ENCODE measurements at places on chromosomes 3 and 15.

- no peak for DNase-seq
These were observed 188.1 kb upstream of the CHRM5 start for GRCh38 chr15:33780011-33780768.

DNA sequence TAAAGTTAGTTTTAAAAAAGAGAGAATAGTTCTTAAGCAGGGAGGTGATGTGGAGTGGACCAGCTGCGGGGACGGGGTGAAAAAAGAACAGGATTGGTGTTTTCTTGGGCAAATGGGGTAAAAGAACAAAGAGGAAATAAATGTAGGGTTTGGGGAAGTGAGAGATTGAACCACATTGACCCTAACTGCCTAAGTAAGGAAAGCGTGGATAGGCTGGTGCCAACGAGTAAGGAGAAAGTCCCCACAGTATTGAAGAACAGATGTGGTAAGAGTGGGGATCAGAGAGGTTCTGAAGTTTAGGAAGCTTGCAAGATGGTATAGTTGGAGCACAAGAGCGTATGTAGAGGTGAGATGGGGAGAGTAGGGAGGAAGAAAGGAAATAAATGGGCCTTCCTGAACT lies 17.0 kb downstream of the IREB2 start:
- no peak for DNase-seq

DNA sequence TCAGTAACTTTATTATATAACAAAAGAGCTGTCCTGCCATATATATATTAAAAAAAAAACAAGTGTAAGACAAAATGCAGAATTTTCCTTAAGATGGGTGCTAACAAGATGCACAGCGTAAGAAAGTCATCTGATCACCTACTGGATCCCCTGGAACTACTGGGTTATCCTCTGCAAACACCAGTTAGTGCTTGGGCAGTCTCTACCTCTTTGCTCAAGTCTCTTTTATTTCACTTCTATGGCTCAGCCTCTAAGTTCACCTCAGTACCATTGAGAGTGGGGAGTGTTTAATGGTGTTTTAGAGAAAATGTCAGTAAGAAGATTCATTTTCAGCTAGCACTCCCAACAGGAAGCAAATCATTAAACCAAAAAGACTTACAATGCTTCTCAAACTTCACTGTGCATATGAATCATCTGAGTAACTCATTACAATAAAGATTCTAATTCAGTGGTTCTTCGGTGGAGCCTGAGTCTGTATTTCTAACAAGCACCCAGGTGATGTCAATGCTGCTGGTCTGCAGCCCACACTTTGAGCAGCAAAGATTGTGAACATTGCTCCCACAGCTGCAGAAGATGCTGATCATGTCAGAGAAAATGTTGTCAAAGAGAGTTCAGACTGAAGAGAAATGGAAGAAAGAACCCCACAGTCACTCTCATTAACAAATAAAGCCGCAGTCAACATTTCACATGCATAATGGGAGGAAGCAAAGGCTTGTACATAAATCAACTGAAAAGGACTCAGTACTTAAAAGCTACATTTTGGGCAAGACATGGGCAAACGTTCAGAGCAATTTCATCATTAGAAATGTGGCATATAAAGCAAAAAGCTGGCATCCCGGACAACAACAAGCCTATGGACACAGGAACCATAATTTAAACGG lies 227.1 kb upstream of the ATP11B start:
- no peak for DNase-seq

GRCh38 chr3:31906182-31906581 lies 74.9 kb downstream of the OSBPL10 start:
- no peak for DNase-seq

DNA sequence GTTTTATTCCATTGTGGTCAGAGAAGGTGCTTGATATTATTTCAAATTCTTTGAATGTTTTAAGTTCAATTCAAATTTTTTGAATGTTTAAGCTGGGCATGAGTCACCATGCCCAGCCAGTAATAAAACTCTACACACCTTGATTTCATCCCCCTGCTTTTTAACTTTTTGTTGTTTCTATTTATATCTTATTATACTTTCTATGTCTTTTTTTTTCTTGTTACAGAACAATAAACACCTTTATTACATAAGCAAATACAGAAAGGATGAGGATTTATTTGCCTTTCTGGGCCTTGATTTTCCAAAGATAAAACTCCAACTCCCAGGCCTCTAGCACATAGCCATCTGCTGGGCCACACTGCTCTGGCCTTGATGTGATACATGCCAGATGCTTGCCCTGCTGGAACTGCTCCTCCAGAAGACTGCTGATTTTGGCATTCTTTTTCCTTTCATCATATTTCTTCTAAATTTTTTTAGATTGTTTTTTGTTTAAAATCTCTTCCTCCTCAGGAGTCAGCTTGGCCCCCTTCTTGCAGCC lies 14.0 kb downstream of the DNAH12 start:
- no peak for DNase-seq

DNA sequence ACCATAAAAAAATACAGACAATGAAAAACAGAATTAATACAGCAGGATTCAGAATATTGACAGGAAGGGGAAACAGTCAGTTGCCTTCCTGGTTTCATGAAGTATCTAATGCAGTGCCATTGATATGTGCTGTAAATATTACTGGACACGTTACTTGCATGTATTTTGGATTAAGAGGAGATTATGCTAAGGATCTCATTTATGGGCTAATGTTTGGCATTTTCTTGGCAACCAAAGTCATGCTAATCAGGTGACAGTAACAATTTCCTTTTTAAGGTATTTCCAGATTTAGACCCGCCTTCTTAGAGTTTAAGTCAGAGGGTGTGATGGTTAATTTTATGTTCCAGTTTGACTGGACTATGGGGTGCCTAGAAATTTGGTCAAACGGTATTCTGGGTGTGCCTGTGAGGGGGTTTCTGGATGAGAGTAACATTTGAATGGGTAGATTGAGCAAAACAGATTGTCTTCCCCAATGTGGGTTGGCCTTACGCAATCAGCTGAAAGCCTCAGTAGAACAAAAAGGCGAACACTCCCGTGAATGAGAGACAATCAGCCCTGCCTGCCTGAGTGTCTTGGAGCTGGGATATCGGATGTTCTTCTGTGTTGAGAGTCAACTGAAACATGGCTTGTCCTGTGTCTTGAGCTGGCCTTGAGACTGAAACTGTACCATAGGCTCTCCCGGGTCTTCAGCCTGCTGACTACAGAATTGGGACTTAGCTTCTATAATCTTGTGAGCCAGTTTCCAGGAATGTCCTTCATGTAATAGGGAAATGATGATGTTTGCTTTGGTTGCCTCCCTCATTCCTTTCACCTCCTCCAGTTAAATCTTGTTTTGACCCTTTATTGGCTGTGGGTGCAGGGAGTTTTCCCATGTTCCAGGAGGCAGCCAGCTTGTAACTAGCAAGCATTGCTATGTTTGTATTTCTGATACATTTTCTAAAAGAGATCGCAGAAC lies 10.5 kb downstream of the SQOR start:
- no peak for DNase-seq

DNA sequence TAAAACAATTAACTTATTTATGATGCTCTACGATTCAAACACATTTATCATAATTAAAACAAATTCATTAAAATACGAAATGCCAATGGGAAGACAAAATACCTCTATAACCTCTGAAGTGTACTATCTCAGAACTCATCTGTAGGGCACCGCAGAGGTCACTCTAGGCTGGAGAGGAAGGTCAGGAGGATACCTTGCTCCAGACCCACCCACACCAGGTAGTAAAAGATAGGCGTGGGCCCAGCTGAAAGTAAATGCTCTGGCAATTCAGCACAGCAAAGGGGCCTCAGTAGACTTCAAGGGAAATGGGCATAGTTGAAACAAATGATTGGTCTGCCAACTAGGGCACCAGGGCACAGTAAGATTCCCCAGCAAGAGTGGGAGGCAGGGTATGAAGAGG lies 26.0 kb upstream of the SPPL2A start:
- DNase-seq = no peak

Measured in stimulated activated CD4-positive, alpha-beta T cell treated with anti-CD3 and anti-CD28 coated beads, Interleukin-2, amount 100 ng/mL, for 48 hours (primary cell).